Activated CD4-positive, alpha-beta T cell treated with anti-CD3 and anti-CD28 coated beads for 1 hour (primary cell): ENCODE measurements at places on chromosomes 3 and 15.

DNA sequence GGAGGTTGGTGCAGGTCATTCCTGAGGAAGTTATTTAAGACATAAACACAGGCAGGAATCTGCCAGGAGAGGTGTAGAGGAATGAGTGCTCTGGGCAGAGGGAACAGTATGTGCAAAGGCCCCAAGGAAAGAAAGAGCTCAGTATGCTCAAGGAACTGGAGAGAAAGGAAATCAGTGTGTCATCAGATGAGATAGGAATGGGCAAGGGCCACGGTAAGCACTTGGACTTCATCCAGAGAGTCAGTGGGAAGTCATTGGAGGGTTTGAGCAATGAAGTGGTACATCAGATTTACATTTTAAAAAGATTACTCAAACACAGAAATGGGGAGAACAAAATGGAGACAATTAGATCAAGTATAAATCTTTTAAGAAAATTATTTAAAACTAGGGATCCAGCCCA is 272.2 kb downstream of the ADAMTSL3 start:
- no peak for DNase-seq

- DNase-seq, result no peak
Observed at GRCh38 chr3:46269556-46269955, 27.3 kb downstream of the CCR3 start.

GRCh38 chr15:41622901-41623300 is 37.3 kb upstream of the MGA start:
- DNase-seq, result no peak

DNA sequence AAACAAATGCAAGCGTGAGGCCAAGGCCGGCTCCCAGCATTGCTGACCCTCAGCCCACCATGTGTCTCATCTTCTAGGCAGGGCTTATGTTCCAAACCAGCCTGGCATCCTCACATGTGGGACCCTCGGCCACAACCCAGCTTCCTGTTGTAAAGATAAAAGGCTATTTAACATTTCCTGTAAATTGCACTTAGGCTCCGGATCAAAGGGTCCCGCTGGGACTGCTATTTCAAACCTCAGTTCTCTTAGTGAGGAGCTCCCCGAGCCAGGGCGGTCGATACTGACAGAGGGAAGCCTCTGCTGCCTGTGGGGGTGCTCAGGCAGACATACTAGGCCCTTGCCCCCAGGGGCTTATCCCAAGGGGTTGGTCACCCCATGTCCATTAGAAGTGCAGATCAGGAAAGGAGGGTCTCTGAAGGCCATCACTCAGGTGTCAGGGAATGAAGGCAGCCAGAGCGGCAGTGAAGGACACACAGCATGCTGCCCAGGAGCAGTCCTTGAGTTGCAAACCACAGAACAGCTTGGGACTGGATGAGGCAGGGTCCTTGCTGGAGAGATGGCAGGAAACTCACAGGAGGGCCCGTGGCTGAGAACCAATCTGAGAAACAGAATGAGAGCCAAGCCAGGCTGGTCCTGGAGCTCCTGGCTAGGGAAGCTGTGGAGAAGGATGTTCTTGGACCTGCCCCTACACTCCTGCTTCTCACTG is 239.9 kb downstream of the TLE3 start:
- DNase-seq, result no peak

GRCh38 chr3:113897373-113897777 is 50.4 kb upstream of the ZDHHC23 start:
- DNase-seq, result no peak

GRCh38 chr3:192161661-192162060 is 565.7 kb downstream of the FGF12 start:
- no peak for DNase-seq

DNA sequence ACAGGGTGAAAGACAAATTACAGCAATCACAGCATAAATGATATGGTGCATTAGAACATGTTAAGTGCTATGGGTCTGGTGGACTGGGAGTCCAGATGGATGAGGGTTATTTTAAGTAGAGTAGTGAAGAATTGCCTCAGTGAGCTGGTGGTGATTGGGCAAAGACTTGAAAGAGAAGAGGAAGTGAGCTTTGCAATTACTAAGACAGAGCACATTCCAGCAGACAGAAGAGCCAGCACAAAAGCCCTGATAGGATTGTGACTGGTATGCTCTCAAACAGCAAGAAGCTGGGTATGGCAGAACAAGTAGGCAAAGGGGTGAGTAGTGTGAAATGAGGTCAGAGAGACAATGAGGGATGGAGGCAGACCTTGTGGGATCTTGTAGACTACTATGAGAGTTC is 2.1 kb upstream of the ACKR4 start:
- DNase-seq, result no peak

DNA sequence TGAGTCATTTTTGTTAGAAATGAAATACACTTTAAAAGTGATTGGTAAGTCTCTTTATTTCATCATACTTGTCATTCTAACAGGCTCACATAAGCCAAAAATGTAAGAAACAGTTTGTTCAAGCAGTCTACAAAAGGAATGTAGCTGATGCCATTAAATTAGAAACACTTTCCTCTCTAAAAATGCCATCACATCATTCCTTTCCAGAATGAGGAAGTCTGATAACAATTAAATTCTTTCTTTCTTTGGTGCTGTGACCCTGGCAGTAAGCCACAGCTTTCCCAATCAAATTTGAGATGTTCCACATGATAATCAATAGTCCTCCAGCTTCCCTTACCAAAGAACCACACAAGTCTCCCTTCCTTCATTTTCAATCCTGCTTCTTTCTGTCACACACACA is 9.4 kb upstream of the P2RY1 start:
- DNase-seq, result no peak

- no peak for DNase-seq
Observed at GRCh38 chr15:83512459-83512858, 65.3 kb downstream of the SH3GL3 start.

GRCh38 chr15:39317225-39317624 is 263.7 kb upstream of the THBS1 start:
- no peak for DNase-seq

- DNase-seq, result no peak
Observed at GRCh38 chr3:37198996-37199395, 24.6 kb upstream of the LRRFIP2 start.

DNA sequence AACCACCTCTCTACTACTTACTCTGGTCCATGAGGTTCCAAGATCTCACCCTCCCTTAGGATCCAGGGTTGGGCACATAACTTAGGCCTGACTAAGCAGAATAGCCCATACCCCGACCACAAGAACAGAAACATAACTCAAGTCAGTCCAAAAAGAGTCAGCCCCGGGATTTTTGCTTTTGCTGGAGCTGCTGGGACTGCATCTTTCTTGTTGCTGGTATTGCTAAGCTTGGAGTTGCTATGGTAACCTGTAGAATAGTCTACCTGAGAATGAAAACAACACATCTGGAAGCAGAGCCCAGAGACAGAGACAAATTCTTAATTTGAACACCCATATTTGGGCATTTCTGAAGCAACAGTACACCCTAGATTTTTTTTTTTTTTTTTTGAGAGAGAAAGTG is 6.5 kb downstream of the RUBCN start:
- DNase-seq, result no peak

- DNase-seq, result no peak
Observed at GRCh38 chr3:88034491-88035275, 24.1 kb downstream of the CGGBP1 start.

DNA sequence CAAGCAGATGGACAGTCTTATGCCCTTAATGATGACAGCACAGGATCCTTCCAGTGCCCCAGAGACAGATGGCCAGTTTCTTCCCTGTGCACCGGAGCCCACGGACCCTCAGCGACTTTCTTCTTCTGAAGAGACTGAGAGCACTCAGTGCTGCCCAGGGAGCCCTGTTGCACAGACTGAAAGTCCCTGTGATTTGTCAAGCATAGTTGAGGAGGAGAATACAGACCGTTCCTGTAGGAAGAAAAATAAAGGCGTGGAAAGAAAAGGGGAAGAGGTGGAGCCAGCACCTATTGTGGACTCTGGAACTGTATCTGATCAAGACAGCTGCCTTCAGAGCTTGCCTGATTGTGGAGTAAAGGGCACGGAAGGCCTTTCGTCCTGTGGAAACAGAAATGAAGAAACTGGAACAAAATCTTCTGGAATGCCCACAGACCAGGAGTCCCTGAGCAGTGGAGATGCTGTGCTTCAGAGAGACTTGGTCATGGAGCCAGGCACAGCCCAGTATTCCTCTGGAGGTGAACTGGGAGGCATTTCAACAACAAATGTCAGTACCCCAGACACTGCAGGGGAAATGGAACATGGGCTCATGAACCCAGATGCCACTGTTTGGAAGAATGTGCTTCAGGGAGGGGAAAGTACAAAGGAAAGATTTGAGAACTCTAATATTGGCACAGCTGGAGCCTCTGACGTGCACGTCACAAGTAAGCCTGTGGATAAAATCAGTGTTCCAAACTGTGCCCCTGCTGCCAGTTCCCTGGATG is 198.7 kb downstream of the AKAP13 start:
- no peak for DNase-seq

DNA sequence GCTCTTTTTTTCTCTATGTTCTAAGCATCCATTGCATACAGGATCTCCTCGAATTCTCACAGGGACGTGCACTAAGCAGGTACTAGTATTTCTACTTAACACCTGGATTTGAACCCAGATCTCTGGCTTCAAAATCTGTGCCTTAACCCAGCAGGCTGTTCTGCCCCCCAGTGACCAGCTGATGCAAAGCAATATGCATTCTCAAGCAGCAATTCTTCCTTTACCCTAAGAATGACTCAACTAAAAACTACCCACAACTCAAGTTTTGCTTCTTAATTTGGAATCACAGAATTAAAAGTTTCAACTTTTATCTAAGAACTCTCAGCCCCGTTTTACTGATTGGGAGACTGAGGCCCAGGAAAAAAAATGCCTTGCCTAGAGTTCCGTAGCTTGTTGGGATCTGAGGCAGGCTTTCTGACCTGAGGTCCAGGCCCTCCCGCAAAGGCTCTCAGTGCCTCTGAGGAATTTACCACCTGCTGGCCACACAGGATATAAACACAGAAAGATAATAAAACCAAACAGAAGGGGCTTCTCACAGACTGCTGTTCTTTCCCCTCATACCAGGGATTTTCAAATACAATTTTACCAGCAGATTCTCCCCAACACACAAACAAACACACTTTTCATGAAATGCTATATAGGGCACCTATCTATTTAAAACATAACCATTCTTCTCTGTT is 115.4 kb upstream of the RAD18 start:
- no peak for DNase-seq

DNA sequence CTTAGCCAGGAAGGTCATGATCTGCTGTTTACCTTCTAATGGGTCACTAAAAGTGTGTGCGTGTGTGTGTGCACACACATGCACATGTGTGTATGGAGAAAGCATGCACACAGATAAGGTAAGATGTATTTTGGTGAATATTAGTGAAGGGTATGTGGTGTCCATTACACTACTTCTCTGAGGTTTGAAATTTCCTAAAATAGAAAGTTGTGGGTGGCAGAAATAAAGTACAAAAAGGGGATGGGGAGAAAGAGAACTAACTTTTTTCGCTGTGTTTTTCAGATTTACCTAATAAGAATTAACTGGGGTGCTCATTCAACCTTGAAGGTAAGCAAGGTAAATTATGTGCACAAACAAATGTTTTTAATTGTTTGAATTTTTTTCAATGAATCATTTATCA is 24.4 kb upstream of the NR2E3 start:
- no peak for DNase-seq

- DNase-seq, result no peak
Observed at GRCh38 chr15:48636511-48636910, 9.0 kb downstream of the FBN1 start.

DNA sequence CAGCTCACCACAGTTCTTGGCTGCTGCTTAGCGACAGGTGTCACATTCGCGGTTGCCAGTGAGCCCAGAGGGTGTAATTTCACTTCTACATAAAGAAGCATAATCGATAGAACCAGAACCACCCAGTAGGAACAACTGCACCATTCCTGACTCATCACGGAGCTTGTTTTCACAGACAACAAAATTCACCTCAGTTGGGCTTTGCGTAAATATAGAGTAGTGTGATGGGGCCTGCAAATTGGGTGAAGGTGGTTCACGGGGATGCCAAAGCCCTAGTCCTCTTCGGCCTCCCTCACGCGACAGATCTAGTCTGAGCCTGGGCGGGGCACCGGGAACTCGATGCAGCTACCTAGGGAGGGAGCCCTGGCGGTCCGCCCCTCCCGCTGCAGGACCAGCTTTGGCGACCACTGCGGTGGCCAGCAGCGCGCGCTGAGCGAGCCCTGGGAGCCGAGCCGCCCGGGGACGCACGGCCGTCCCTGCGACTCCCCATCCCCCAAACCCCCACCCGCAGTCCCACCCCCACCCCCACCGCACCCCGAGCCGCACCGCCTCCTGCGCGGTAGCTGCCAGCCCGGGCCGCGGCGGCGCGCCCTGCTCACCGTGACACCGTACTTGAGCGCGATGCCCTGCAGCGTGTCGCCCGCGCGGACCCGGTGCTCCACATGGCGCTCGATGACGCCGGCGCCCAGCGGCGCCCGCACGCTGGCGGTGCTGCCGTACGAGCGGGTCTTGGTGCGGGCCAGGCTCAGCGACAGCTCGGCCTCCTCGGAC is 519 bp downstream of the LYSMD2 start:
- DNase-seq, result peak; percentile 34

DNA sequence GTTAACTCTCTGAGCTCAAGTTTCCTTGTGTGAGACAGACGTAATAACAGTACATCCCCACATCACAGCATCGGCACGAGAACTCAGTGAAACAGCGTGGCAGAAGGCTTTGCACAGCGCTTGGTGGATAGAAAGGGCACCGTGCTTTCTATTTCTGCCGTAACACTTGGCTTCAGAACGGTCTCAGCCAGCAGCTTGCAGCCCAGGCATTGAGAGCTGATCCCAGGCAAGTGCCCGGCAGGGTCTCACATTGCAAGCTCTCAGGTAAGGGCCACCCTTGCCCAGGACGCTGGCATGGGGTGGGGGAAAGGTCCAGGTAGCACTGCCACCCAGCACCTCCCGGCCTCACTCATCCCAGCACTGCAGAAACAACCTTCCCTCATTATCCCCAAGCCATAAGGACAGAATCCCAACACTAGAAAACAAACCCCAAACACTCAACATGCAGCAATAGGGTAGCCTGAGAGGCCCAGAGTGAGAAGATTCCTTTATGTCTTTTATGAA is 70.5 kb upstream of the ITGA11 start:
- DNase-seq, result no peak

DNA sequence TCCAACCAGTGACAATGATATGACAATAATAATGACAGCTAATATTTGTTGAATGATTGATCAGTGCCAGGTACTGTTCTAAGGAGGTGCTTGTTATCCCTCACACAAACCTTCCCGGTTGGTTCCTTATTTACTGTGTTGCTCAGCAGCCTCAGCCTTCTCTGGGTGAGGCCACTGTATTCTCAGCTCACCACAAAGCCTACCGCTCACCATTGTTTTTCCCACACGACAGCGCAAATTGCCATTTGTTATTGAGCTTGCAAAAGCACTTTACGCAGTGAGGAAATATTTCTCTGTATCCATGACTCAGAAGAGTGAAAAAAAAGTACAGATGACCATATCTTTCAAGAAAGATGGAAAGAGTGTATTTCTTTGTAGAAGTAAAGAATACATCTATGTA is 49.5 kb upstream of the PDZRN3 start:
- no peak for DNase-seq

DNA sequence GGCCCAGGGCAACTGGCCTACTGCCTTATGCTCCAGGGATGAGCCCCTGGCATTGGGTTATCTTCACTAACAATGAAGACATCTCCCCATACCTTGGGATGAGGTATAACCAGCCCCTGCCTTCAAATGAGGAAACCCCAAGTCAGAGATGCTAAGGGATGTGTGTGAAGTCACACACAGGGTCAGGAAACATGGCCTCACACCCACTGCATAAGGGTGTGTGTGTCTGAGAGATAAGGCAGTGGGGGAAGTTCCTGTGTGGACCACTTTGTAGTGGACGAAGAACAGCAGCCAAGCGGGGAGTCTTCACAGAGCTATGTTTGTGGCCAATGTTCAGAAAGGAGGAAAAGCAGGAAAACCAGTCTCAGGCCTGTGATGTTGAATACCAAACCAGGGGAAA is 10.5 kb downstream of the ELP6 start:
- no peak for DNase-seq
